ENCODE measurements at places on chromosomes 5 and 9. TPM values are rescaled to one million over a fixed set of nuclear protein-coding genes. Genes with fewer than 3 reads are reported as not detected.

The S100Z gene
- total RNA-seq, result 1.7 TPM

The DAB2IP gene
- 39.6 TPM for total RNA-seq

The LHX3 gene
- not detected for total RNA-seq

The AHRR gene
- 0.96 TPM for total RNA-seq

The CRHBP gene
- 16.1 TPM for total RNA-seq

The FRRS1L gene
- 0.06 TPM for total RNA-seq

The AK3 gene
- total RNA-seq, result 82.6 TPM

The SLC25A2 gene
- total RNA-seq, result not detected

The DOK3 gene
- 15.2 TPM for total RNA-seq

The SH3RF2 gene
- 4.2 TPM for total RNA-seq

The ARHGEF39 gene
- 0.65 TPM for total RNA-seq

The CHSY3 gene
- total RNA-seq, result 4.9 TPM

The SOX30 gene
- not detected for total RNA-seq

The DNAH5 gene
- not detected for total RNA-seq

The PCDHB6 gene
- 0.46 TPM for total RNA-seq

The INSL6 gene
- total RNA-seq, result not detected

The TMEM252 gene
- total RNA-seq, result not detected

The MYMK gene
- not detected for total RNA-seq

The WNT8A gene
- not detected for total RNA-seq

The GABRA1 gene
- not detected for total RNA-seq

The EPB41L4A gene
- 23.3 TPM for total RNA-seq

The DNAJC21 gene
- total RNA-seq, result 32.8 TPM

Data from omental fat pad (tissue), 4 donors.